Stimulated activated CD8-positive, alpha-beta memory T cell treated with anti-CD3 and anti-CD28 coated beads, Interleukin-2, amount 100 ng/mL, for 48 hours (primary cell): ENCODE measurements at places on chromosomes 12 and 14.

DNA sequence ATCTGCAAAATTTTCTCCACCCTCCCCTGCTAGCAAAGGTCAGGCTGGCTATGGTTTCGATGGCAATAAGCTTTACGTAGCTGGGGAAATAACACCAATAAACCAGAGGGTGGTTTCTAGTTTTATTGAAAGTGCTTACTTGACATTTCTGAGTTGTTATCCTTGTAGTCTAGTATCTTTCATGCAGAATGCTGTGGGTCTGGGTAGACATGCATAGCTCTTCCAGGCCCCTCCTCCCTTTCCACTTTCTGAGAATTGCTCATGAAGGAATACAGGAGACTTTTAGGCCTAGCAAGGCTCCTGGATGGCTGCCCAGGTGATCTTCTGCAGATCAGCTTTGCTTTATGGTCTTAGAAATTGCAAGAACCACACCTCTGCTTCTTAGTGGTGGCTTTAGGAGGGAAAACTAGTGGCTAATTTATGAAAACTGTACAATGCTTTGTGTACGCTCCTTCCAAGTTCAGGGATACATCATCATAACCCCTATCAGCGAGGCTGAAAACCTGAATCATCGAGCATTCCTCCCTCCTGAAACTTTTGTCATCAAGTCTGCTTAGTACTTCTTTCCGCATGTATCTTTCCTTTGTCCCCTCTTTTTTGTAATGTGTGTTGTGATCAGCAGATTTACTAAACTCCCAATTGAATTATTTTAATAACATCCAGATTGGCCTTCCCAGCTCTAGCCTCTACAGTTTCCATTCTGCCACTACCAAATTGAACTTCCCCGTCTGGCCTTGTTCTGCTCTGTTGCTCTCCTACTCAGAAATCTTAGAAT, 473.0 kb downstream of the RAD51B start:
- DNase-seq, result no peak

- DNase-seq, result no peak
Observed at GRCh38 chr12:94180558-94181296, 32.4 kb downstream of the PLXNC1 start.

GRCh38 chr12:84920331-84920730, 7.7 kb upstream of the SLC6A15 start:
- DNase-seq, result no peak

DNA sequence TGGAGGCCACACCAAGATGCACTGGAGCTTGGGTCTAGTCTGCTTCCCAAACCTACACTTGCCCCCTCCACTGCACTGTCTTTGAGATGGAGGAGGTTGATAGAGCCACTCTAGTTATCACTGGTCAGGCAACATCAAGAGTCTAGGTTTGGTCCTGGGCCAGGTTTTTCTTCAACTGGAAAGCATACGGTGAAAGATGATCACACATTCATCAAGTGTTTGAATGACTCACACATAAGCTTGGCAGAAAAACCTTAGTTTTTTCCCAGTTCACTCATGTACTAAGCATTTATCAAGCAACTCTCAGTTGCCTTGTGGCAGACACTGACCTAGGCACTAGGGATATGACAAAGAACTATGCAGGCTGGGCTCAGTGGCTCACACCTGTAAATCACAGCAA, 84.5 kb downstream of the PLEKHG3 start:
- DNase-seq, result no peak

- DNase-seq, result peak; percentile 36
Observed at GRCh38 chr12:96241846-96242256, 47.7 kb downstream of the ELK3 start.

GRCh38 chr14:78325911-78326310, 155.7 kb downstream of the NRXN3 start:
- DNase-seq, result no peak

DNA sequence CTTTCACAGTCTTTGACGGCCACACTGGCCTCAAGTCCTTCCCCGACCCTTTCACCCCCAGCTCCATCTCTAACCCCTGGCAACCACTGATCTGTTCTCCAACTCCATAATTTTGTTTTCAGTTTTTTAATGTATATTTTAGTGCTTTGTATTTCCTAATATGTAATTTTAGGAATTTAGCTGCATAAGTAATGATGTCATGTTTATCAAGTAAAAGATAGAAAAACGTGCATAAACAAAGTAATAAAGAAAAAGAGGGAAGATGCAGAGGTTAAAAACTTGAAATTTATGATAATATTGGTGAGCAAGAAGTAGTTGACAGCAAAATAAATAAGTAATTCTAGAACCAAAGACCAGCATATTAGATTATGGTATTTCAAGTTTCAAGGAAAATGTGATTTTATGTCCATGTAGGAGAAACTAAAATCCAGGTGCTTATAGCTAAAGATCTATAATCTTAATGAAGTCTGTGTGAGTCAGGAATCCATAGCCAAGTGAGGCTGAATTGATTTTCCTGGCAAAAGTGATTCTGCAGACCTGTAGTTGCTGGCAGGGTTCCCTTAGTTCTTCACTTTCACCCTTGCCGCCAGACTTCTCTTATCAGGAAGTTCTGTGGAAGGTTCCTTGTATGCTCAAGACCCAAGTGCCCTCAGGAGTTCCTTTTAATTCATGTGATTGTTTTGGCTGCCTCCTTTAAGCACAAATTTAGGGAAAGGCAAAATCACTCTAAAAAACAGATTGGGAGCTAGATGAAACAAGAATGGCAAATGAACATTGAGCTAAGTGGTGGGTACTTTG, 24.4 kb downstream of the FBXW8 start:
- DNase-seq, result no peak

DNA sequence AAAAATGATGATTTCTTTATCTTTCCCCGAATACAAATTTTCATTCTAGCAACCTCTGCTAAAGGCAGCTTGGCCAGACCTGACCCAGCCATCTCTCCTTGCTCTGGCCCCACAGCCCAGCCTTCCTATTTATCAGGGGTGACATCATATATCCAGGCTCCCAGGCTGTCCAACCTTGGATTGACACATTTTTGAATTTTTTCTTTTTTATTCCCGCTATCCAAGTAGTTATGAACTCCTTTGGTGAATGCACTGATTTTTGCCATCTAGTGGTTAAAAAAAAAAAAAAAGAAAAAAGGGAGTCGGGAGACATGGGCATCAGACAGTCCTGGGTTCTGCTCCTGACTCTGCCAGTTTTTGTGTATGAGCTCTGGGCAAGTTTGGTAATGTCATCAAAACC, 120.5 kb downstream of the PTPN11 start:
- no peak for DNase-seq

DNA sequence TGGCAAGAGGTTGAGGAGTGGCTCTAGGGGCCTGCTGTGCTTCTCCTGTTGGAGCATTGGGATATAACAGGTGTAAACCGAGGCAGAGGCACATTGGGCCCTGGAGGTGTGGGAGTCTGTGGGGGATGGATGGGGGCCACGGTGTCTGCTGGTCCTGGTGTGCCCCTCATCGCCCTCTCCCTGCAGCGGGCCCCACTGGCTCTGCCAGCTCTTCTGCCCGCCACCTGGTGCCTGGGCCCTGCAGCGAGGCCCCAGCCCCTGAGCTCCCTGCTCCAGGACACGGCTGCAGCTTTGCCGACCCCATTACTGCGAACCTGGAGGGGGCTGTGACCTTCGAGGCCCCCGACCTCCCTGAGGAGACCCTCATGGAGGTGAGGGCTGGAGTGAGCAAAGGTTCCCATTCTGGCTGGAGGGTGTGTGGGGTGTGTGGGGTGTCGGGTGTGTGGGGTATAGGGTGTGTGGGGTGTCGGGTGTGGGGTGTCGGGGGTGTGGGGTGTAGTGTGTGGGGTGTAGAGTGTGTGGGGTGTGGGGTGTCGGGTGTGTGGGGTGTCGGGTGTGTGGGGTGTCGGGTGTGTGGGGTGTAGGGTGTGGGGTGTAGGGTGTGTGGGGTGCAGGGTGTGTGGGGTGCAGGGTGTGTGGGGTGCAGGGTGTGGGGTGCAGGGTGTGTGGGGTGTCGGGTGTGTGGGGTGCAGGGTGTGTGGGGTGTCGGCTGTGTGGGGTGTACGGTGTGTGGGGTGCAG, 10.6 kb upstream of the PUS1 start:
- DNase-seq, result no peak

DNA sequence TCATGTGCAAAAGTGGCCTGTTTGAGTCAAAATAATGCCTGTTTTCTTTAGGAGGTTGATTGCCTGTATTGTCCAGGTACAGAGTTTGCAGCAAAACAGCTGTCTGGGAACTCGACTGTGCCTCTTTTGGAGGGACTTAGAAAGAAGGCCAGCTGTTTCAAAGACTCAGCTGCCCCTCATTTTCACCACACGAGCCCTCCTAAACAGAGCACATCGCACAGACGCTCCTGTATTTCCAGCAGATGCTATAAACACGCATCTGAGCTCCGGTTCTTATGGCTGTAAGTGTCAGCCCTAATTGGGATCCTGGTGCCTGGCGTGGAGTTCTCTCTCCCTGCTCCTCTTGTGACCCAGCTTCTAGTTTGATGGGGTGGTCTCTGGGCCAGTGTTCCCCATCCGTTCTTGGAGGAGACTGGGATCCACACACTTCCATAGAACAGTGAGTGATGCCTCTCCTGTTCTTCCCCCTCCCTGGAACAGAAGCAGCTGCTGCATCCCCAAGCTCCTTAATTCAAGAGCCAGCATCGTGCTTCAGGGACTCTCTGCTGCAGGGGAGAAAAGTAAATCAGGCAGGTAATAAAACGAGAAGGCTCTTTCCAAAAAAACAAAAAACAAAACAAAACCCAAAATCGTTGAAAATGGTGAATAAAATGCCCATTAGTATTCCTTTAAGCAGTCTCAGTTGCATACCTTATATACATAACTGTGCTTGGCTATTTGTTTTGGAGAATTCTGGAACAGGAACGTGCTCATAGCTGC, 269.0 kb downstream of the SLC15A4 start:
- no peak for DNase-seq

DNA sequence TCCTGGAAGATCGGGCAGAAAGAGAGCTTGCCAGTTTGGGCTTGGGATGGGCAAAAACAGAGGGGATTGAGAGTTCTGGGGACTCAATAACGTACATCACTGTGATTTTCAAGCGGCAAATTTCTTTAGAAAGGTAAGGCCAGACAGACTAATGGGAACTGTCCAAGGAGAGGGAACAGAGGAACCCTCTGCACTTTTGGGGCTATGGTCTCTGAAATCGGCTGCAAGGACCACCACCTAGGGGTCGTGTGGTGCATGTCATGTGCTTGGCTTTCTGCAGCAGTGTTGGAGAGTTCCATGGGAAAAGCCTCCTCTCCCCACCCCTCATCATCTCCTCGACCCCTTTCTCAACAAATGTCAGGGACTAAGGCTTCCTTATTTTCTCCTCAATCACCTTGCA, 79.6 kb downstream of the PPM1A start:
- no peak for DNase-seq

- DNase-seq, result no peak
Observed at GRCh38 chr14:30998100-30998706, 27.2 kb upstream of the AP4S1 start.

- no peak for DNase-seq
Observed at GRCh38 chr12:6676962-6677361, 12.2 kb downstream of the ZNF384 start.

DNA sequence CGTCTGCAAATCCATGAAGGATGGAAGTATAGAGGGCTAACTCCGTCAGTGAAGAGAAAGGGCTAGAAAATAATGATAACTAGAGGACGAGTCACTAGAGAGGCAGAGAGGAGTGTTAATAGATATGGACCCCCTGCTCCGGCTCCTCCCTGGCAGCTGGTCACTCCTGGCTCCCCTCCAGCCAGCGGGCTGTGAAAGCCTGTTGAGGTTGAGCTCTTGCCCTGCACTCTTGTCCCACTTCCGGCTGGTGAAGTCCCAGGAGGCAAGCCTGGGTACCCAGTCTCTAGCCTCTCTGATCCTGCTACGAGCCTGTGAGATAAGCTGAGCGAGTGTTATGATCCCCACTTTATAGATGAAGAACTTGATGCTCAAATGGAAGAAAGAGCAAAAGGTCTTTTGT, 90.3 kb downstream of the RFX4 start:
- no peak for DNase-seq

DNA sequence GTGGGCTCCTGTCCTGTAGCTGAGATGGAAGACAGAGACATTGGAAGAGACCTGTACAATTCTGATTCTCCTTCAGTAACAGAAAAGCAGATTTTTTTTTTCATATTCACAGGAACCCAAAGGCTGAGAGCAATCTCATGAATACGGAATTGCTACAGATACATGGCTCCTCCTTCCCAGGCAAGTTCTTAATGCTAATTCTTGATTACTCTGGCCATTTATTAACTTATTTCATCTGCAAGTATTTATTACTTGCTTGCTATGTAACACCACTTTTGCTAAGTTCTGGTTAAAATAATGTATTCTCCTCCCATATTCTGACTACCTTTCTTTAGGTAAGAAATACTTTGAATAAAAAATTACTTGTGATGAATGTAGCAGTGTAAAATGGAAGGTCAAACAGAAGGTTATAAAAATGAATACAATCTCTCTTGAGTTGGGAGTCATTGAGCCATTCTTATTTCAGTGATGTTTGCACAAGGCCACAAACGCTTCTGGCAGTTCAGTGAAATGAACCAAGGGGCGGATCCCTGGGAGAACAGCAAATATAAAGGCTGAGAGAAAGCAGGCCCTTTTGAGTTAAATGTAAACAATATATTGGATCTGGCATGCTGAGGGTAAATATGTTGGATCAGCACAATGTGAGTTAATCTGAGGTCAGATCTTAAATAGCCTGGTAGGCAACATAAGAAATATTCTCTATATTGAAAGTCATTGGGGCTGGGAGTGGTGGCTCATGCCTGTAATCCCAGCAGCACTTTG, 37.6 kb downstream of the MUCL1 start:
- DNase-seq, result no peak

DNA sequence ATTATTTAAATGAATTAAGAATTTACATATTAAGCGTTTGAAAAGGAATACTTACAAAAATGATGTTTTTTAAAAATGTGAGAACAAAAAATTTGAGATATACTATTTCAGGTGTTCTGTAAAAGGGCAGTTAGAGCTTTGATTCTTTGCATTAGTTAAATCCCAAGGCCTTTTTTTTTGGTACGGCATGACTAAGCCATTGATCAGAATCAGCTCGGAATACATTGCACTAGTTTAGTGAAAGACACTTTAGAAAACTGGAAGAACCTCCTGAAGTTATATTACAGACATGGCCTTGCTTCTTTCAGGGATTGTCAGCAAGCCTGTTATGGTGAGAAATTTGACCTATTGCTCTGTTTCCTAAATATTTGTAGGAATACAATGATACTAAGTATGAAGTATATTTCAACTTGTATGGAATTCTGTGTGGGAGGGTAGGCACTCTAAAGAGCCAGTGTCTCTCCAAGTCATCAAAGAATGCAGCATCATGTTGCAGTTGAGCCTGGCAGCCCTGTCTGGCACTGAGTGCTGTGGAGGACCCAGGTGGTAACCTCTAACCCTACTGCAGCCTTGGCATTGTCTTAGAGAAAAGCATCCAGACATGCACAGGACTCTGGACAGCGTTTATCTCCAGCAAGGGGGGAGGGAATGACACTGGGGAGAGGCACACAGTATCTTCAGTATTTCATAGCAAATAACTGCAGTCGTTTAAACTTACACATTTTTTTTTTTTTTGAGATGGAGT, 1.5 kb downstream of the KLC1 start:
- DNase-seq, result no peak

GRCh38 chr12:75334384-75335030, at the start of gene GLIPR1L1:
GLIPR1L1 (plus strand) TSS chr12:75334670; CDS start chr12:75334729, 59 bp downstream.
- DNase-seq, result peak; percentile 72

- no peak for DNase-seq
Observed at GRCh38 chr14:77516126-77516525, 17.5 kb upstream of the ISM2 start.
